AG08396 (cell line): ENCODE measurements at places on chromosomes 4 and X.

DNA sequence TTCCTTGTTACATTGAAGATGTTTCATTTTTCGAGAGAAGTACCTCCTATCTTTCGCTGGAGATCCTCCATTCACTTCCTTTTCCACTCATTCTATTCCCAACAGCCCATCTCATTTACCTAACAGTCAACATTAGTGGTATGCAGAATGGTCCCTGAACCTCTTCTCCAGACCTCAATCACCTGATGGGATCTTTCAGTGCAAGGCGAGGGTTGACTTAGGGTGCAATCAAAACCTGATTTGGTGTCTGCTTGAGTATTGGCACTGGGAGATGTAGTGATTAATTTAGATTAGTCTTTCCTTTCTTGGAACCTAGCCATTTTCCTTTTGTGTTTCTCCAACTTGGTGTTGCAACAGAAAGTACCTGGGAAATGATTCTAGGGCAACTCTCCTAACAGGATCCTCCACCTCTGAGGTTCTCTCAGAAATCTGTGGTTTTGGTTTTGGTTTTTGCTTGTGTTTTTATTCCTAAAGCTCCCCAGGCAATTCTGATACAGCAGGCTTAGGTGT lies 18.4 kb downstream of the DDX3X start:
- DNase-seq, result no peak

GRCh38 chr4:1855333-1856070 lies 454 bp downstream of the LETM1 start:
- no peak for DNase-seq

GRCh38 chrX:154730253-154730891 lies 20.5 kb downstream of the GAB3 start:
- DNase-seq, result no peak

GRCh38 chr4:141011901-141012315 lies 121.4 kb downstream of the RNF150 start:
- DNase-seq, result no peak

- DNase-seq, result no peak
Observed at GRCh38 chr4:104859601-104860237, 287.0 kb upstream of the TET2 start.

DNA sequence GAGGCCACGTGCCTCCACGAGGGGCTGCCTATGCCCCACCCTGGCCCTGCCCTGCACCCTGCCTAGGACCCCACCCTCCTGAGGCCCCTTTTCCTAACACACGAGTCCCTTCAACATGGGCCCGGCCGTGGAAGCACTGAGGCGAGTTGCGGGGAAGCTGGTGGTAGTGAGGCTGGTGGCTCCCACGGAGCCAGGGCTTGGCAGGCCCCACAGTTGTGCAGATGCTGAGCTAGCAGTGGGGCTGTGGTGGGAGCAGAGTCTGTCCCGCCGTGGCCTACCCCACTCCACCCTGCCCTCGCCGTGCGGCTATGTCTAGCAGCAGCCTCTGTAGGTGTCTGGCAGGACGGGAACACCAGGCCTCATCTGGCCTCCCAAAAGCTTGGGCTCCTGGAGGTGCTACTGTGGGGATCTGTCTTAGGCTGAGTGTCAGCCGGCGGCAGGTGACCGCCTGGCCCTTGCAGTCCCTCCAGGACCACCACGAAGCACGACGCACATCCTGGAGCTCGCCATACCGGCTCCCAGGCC lies 18.8 kb downstream of the TACC3 start:
- no peak for DNase-seq

DNA sequence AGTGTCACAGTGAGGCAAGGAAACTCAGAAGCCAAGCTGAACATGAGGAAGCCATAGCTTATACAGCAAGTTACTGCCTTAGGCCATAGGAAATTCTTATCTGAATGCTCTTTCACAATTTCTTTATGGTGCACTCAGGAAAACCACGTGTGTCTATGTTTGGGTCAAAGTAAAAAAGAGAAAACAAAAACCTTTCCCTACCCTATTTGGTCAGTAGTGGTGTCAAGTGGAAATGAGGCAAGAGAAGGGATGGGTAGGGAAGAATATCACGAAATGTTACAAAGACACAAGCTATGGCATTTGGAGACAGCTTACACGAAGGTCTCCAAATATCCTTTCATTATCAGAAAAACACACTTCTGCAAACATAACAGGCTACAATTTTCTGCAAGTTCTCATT lies 83.4 kb upstream of the INPP4B start:
- no peak for DNase-seq

- no peak for DNase-seq
Observed at GRCh38 chr4:172898715-172899114, 269.9 kb upstream of the GALNT7 start.

DNA sequence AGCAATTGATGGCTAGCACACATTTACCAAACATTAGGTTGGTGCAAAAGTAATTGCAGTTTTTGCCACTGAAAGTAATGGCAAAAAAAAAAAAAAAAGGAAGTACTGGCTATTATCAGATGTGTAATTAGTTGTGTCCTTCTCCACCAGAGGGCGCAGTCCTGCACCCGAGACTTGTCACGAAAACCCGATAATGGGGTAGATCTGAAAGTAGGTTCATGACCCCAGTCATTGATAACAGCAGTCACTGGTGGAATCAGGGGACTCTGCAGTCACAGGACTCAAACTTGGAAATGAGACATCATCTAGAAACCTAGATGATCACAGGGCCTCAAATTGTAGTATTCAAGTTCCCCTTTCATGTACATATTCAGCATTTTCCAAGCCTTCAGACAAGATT lies 13.1 kb upstream of the ACOT9 start:
- peak; percentile 38 for DNase-seq

DNA sequence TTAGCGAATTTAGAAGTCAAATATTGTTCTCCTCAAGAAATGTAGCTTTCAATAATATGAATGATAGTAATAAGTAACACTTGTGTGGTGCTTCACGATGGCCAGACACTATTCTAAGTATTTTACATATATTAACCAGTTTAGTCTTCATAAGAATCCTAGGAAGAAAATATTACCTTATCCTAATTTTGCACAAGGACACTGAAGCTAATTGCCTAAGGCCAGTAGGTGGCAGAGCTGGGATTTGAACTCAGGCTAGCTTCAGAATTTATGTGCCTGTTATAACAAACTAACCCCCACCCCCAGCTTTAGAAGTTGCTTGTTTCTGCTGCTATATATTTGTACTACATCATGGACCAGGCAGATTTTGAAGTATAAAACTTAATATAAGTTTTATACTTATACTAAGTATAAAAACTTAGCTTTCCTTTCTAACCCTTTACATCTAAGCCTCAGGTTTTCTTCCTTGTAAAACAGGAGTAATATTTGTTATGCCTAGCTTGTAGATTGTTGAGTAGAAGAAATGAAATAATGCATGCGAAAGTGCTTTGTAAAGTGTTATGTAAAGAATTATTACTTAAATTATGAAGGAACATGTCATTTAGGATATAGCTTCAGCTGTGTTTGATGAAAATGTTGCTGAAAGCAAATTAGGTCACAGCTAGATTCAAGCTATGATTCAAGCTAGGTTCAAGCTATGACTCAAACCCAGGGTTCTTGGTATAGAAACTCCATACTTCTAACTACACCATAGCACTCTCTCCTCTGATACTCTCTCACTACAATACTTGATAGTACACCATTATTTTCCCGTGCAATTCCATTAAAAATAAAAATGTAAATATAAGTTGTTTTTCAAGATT lies 4.2 kb upstream of the CDS1 start:
- DNase-seq, result peak; percentile 26

DNA sequence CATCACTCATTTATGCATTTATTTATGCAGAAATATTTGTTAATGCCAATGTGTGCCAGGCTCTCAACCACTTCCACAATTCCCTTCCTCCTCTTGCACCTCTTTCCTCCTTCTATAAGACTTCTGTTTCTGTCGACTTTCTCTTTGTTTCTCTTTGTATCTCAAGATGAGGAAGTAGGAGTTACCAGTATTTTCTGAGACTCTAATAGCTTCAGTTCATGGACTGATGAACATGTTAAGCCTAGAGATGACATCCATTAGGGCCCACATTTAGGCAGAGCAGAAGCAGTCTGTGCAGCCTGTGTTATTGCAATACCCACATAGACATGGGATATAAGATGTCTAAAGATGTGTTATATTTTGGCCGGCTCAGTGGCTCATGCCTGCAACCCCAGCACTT lies 241.8 kb upstream of the SMIM31 start:
- DNase-seq, result no peak

DNA sequence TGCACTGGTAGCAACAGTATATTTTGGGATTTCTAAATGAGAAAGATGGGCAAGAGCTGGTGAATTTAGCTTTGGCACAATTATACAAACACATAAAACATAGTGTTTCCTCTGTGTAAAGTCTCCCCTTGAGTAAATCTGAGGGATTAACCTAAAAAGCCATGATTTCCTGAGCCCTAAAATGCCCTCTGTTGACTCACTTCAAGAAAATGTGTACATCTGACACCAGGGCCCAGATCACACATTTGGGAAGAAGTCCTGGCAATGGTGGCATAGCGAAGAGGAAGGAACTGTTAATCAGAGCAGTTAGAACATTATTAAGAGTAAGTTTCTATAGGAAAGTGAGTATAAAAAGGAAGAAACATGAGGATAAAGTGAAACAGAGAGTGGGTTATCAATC lies 338.5 kb downstream of the SPOCK3 start:
- DNase-seq, result no peak

- DNase-seq, result peak; percentile 15
Observed at GRCh38 chr4:139887376-139887802, 221.8 kb downstream of the MGST2 start.

DNA sequence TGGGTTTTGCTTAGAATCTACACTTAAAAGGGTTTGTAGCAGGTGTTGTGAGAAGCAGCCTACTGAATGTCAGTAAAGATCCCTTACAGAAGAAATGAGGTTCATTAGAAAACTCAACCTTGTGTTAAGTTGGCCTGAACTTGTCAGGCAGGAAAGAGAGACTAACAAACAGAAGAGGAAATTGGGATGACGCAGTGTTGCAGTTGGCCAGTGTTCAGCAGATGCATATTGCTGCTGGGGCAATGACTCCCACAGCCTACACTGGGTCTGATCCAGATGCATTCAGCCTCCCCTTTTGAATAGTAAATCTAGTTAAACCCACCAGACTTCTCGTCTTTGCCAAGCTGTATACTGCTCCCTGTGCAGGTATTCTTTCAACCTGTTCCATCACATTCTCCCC lies 409.4 kb downstream of the UBE2NL start:
- no peak for DNase-seq

GRCh38 chr4:1413204-1413663 lies 7.0 kb upstream of the NKX1-1 start:
- DNase-seq, result peak; percentile 9

DNA sequence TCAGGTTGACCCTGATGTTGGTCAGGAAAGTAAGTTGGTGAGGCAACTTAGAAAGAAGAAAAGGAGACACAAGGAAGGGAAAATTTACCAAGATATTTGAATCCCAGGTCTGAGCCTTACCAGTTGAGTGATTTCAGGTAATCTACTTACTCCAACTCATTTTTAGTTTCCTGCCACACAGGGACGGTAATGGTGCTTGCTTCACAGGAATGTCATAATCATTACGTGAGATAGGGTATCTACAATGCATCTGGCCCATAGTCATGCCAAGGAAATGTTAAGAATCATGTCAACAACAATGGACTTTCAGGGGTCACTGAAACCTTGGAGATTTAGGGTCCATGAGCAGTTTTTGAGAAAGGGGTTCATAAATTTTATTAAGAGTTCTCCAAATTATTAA lies 195.4 kb upstream of the HHIP start:
- DNase-seq, result no peak

DNA sequence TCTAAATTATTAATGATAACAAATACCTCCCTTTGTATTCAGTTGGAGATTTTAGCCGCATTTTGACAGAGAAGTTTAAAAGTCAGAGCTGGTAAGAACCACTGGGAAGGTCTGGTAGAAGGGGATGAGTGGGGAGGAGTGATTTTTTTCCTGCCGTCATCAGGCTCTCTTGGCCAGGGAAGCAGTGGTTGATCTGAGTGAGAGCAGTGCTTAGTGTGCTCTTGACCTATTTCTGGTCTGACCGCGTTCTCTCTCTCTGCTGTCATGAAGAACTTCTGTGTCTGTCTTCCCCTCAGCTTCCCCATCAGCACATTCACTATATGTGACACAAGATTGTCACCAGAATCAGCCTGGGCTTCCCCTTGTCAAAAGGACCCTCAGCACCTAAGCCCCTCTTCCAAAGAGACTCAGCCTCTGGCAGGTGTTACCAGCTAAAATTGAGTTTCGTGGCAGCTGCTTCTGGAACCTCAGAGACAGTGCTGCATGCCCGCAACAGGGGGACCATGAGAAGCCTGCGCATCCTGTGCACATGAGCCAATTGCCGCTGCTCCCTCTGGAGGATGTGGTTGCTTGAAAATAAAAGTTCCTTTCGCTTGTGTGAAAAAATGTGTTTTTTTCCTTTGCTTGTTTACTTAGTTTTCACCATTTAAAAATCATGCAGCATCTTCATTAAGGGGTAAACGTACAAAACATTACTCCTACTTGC lies 268.9 kb downstream of the C4orf33 start:
- no peak for DNase-seq

- DNase-seq, result no peak
Observed at GRCh38 chr4:156505341-156505955, 466.2 kb downstream of the PDGFC start.

DNA sequence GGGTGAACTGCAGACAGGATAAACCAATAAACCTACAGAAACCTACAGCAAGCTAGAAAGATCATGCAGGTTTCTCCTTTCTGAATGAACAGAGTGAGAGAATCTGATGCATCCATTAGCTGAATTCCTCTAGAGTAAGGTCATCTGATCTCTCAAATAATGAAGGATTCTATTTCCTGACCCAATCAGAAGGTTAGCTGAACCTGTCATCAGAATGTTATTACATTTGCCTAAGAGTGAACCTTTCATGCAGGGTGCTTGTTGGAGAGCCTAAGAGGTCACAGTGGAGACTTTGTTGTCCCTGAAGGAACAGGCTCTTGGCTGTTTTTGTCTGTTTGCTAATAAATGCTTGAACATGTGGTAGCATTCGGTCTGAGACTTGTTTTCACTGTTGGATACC lies 24.0 kb downstream of the MEPE start:
- DNase-seq, result no peak

GRCh38 chrX:154751203-154751668 lies 359 bp upstream of the GAB3 start:
- DNase-seq, result no peak

GRCh38 chr4:25624616-25625015 lies 31.0 kb upstream of the SLC34A2 start:
- DNase-seq, result no peak

DNA sequence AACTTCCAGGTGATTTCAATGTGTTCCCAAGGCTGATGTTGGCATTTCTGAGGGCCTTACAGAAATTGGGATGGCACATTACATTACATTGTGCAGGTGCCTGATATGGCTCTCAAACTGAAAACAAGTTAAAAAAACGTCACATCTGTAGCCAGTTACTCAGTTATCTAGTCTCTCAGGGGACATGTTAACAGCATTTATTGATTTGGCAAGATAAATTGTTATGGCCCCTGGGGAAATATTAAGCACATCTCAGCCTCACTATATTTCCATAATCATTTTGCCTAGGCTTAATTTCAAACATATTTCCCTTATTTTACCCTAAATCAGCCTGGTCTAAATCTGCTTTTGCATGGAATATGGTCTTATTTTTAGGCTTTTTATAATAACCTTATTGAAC lies 290.0 kb downstream of the IL15 start:
- no peak for DNase-seq

- DNase-seq, result no peak
Observed at GRCh38 chrX:109360301-109360700, 121.6 kb downstream of the GUCY2F start.
